ENCODE measurements at places on chromosomes 4 and X.

DNA sequence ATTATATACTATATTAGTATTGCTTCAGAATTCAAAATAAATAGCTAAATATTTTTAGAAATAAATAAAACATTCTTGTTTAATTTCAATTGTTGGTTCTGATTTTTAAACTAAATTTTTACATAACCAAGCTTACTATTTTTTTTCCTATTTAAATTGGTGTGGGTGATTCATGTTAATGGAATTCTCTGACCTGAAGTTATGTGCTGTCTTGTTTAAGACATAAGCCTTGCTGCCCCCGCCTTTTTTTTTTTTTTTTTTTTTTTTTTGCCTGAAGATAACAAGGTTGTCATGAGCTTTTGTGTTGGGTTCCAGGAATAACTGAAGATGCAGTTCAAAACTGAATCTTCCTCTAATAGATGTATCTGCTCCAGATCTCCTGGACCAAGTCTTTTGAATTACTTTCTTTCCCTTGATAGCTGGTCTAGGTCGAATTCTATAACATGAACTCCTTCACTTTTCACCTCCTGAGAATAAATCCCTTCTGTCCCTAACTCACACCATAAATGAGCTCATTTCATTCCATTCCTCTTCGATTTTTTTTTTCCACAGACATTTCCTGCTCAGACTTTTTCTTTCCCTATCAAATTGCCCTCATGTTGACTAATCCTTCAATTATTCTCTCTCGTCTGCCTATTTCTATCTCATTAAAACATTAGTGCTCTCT lies 261.5 kb upstream of the FTHL17 start:
- DNase-seq: peak; percentile 42

- DNase-seq: no peak
Observed at GRCh38 chrX:19555236-19555635, 39.9 kb upstream of the MAP3K15 start.

- no peak for DNase-seq
Observed at GRCh38 chr4:182174979-182175378, 68.2 kb upstream of the TENM3 start.

GRCh38 chr4:6272863-6273660 lies 3.4 kb downstream of the WFS1 start:
- peak; percentile 93 for DNase-seq

DNA sequence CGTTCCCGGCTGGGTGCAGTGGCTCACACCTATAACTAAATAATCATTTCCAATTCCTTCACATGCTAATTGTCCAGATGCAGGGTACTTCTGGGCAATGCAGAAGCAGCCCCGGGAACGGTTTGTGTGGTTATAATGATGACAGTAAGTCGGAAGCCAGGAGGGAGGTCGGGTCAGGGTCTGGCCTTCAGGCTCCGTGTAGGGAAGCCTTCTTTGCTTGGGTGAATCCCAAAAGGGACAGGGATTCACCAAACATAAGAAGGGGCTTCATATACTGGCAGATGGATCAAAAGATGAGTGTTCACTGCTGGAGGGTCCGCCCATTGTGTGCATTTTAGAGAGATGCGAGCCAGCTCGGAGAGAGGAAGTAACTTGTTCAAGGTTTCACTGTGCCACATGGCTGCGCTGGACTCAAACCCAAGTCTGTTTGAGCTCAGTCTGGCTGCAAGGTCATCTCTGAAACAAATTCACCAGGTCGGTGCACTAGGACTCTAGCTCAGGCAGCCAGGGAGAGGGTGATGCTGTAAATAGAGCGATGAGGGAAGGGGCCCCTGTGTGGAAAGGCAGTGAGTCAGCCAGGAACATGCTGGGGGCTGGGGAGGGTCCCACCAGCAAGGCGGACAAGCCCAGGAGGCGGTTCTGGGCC lies 4.8 kb upstream of the KIAA0232 start:
- no peak for DNase-seq

DNA sequence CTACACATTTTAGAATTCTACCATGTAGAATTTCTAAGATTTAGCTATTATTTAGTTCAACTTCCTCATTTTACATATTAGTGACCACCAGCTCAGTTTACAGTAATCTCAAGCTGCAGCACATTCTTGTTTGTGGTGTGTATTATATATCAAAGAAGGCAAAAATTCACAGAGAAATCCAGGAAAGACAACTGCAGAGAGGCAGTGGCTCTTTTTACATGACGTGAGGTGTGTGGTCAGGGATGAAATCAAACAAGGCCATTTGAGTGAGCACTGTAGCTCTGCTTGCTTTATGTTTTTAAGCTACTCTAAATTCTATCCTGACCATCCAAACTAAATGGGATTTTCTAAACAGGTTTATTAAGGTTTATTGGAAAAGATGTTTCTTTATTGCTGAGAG lies 71.1 kb downstream of the COL25A1 start:
- no peak for DNase-seq

GRCh38 chrX:113353134-113353533 lies 512.5 kb upstream of the AMOT start:
- no peak for DNase-seq

DNA sequence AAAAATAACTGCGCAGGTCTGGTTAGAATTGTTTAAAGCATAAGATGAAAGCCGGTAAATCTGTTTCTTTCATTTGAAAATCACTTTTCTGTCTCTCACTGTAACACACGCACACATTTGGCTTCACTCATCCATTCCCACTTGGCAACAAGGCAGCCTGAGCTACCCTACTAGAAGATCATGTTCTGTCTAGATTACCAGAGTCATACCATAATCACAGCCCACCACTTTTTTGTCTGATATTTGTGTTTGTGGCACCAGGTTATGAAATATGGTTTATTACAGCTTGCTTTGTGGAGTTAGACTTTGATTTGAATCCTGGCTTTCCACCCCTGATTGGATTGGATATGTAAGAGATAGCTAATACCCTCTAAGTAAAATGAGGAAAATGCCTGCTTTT lies 2.2 kb downstream of the USO1 start:
- DNase-seq: no peak

DNA sequence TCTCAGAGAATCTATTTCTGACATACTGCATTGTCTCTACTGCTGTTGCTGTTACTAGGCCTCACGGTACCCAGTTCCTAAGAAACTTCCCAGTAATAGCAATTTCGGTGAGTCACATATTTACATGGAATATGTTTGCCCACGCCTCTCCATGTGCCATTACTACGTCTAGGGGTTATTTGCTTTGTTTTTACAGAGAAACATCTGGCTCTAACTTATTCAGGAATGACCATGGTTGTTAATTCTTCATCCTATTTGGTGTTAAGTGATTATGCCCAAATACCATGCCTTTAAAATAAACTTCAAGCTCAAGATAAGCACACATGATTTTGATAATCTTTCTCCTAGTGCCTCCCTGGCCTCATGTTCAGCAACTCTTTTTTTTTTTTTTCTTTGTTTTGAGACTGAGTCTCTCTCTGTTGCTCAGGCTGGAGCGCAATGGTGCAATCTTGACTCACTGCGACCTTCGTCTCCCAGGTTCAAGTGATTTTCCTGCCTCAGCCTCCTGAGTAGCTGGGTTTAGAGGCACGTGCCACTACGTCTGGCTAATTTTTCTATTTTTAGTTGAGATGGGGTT lies 101.0 kb upstream of the HS3ST1 start:
- DNase-seq: peak; percentile 37

- no peak for DNase-seq
Observed at GRCh38 chr4:52957220-52957686, 95.1 kb downstream of the RASL11B start.

DNA sequence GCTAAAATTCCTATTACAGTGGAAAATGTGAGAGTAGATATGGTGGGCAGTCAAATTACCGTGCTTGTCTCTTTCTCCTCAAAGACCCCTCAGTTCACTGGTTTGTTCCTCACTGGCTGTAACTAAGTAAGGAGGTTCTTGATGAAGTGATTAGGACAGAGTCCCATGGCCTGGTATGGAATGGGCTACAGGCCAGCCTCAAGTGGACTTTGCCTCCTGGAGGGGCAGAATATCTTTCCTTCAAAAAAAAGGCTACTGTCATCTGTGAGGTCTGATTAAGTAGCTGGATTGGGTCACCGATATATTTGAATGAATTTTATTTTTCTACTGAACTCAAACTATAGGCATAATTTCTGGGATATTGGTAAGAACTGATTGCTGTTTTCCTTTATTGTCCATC lies 38.5 kb upstream of the TMEM164 start:
- DNase-seq: no peak
